ENCODE measurements at places on chromosomes 7 and 10.
A peak's percentile ranks its signal among the peaks of the same experiment; 100 is the strongest.

GRCh38 chr10:121326905-121327304 is 271.3 kb downstream of the FGFR2 start:
- no peak for DNase-seq

GRCh38 chr10:86367152-86367951 is 757 bp upstream of the GRID1 start:
- no peak for DNase-seq

GRCh38 chr7:148884299-148885022 is 370 bp upstream of the EZH2 start:
- peak; percentile 86 for DNase-seq

- DNase-seq: no peak
Measured at GRCh38 chr7:25255611-25256332, 27.5 kb upstream of the NPVF start.

GRCh38 chr10:132807621-132808049 is 21.7 kb upstream of the NKX6-2 start:
- no peak for DNase-seq
